ENCODE measurements at places on chromosomes 6 and 20. TPM values are rescaled to one million over a fixed set of nuclear protein-coding genes. Genes with fewer than 3 reads are reported as not detected.

DNA sequence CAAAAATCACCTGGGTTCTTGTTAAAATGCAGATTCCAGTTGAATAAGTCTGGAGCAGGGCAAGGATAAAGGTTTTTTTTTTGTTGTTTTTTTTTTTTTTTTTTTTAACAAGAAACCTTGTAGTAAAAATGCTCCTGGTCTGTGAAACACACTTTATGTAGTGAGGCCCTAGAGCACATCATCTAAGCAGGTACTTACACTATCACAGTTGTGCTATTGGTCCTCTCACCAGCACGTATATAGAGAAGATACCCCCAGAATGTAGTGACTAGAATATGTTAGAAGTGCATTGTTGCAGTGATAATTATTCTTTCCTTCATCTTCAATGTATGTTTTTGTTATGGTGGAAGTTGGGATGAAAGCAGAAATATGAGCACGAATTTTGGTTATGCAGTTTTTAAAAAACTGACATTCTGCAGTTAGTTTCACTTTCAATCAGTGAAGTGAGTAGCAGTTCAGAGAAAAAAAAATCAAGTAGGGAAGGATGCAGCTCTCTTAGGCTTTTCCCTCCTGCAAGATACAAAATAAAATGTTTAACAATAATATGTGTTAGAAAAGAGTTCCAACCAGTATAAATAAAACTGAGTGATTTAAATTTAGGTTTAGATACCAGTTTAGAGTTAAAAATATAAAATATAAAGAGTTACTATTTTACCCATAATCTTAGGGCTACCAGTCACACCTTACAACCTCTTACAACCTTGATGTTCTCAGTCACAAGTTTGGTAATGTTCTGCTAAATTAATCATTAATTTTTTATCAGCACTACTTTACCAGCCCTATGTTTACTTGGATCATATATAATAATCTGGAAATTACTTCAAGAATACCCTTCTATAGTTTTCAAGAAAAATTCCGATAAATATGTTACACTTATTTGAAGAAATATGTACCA lies 9.2 kb upstream of the DEFB113 start:
- H3K36me3 ChIP-seq: no peaks in the 10 kb centered on the region
- H3K27ac ChIP-seq: no peak overlapping the region
- no peaks in the 10 kb centered on the region for H3K4me1 ChIP-seq
- no peaks in the 10 kb centered on the region for H3K27me3 ChIP-seq
- no peak for DNase-seq

- no peaks in the 10 kb centered on the region for H3K36me3 ChIP-seq
- H3K27me3 ChIP-seq: no peaks in the 10 kb centered on the region
- no peak overlapping the region for H3K4me3 ChIP-seq
- DNase-seq: no peak
Measured at GRCh38 chr6:113881478-113881980, 24.4 kb downstream of the MARCKS start.

Gene GMDS
- 21.5 TPM for total RNA-seq

DNA sequence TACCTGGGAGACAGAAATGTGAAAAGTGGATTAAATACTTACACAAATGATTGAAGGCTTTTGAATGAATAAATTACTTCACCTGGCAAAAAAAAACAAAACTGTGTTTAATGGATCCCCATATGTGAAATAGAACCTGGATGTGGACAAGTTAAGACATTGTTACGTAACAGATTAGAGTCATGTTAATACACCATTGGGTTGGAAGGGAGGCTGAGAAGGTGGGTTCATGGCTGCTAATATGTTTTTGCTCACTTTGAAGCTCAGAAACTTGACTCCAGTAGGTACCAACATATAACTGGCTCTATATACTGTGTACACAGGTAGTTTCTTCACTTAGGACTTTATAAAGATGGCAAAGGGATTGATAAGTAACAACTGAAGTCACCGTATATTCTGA lies 21.4 kb upstream of the TENT5A start:
- no peaks in the 10 kb centered on the region for H3K36me3 ChIP-seq
- no peaks in the 10 kb centered on the region for H3K4me1 ChIP-seq
- no peaks in the 10 kb centered on the region for H3K27me3 ChIP-seq
- H3K27ac ChIP-seq: no peak overlapping the region
- DNase-seq: no peak

Gene RPL10A
- total RNA-seq: 2,081 TPM

- H3K27me3 ChIP-seq: no peaks in the 10 kb centered on the region
- no peak overlapping the region for H3K27ac ChIP-seq
- H3K36me3 ChIP-seq: no peaks in the 10 kb centered on the region
- peak; percentile 62 for DNase-seq
Measured at GRCh38 chr6:2353412-2354137, 108.2 kb upstream of the GMDS start.

Gene SLC17A3
- 0.58 TPM for total RNA-seq

- no peak for DNase-seq
- H3K4me1 ChIP-seq: no peaks in the 10 kb centered on the region
- no peaks in the 10 kb centered on the region for H3K36me3 ChIP-seq
- no peak overlapping the region for H3K4me3 ChIP-seq
Measured at GRCh38 chr20:46312075-46312944, 4.0 kb upstream of the CDH22 start.
